ENCODE measurements at places on chromosomes 7 and 10. TPM values are rescaled to one million over a fixed set of nuclear protein-coding genes. Genes with fewer than 3 reads are reported as not detected.

CYP26C1 gene
- total RNA-seq: not detected

GRCh38 chr10:32976338-32976737 is 18.3 kb upstream of the ITGB1 start:
- DNase-seq: no peak

DNA sequence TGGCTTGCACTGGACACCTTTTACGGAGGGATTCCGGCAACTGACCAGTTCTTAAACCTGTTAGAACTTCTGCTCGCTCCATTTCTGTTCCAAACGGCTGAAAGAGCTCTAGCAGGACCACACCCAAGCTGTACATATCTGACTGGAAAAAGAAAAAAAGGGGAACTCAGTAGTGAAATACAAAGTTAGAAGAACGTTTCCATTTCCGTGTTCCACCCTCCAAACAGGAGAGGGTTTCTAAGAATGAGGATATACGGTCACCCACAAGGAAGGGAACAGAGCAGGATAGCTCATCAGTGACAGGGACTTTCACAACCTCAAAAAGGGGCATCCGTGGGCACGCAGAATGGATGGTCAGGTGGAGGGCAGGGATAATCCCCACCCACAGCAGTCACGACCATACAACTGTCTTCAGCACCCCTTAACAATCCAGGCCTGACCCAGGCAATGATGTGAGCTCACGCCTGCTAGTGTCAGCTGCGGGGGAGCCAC is 4.3 kb upstream of the ANKRD61 start:
- DNase-seq: no peak

- DNase-seq: peak; percentile 88
These were observed 41.9 kb downstream of the CALML3 start for GRCh38 chr10:5566614-5567013.

DNA sequence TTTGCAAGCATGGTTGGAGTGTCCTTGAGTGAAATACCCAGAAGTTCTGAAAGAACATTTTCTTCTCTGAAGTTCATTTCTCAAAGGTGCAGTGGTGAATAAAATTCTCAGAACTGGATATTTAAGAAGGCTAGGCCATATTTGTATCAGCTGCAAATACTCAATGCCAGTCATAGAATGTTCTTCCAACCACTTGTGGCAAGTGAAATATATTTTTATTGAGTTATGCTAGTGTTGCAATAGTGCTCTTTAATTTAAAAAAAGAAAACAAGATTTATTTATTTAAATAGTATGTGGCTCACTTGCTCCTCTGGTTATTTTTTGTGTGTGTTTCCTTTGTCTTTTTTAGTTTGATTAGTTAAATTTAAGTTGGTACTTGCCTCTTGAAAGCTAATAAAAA is 64.5 kb downstream of the PALS2 start:
- no peak for DNase-seq

DNA sequence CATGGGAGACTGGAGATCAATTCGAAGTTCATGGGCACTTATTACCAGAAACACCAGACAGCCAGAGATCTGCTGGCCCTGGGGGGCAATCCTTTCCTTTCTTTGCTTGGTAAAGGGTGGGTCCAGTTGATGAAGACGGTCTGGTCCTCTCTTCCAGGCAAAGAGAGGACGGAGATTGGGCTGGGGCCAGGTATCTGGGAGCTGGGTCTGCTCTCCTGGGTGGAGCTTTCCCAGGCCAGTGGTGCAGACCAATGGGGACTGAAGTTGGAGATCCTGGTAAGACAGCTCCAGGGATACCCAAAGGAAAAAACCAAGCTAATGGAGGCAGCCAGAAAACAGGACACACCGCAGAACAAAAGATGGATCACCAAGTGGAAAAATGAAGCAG is 18.3 kb downstream of the NOD1 start:
- DNase-seq: no peak

DNA sequence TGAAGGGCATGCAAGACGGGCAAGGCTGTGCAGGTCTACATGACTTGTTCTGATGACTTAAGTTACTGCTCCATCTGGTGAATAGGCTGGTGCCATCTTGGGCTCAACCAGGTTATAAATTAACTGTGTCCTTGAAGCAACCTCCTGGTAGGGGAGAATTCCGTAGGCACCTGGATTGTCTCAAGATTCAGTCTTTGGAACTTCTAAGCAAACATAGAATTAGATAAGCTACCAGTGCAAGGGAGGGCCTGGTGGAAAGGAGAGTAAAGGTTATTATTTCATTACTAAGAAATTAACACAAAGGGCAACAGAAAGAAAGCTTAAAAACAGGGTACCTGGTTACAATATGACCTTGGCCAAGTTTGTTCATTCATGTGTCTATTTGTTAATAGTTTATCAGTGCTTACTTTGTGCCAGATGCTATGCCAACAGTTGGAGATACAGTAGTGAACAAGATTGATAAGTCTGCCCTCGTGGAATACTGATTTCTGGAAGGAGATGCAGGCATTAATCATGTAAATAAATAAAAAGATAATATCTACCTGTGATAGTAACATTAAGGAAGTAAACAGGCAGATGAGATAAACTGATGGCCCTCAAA is 107.0 kb upstream of the PALS2 start:
- no peak for DNase-seq

Data from M059J (cell line).